ENCODE measurements at places on chromosomes 16 and 17.

- DNase-seq: no peak
These were observed 12.4 kb downstream of the CCDC47 start for GRCh38 chr17:63760771-63761539.

- peak; percentile 71 for DNase-seq
These were observed 13.0 kb downstream of the AIPL1 start for GRCh38 chr17:6421700-6422604.

- no peak for DNase-seq
These were observed 1.5 kb downstream of the DLX3 start for GRCh38 chr17:49993423-49994060.

- no peak for DNase-seq
These were observed 588 bp downstream of the APRT start for GRCh38 chr16:88810912-88811768.

DNA sequence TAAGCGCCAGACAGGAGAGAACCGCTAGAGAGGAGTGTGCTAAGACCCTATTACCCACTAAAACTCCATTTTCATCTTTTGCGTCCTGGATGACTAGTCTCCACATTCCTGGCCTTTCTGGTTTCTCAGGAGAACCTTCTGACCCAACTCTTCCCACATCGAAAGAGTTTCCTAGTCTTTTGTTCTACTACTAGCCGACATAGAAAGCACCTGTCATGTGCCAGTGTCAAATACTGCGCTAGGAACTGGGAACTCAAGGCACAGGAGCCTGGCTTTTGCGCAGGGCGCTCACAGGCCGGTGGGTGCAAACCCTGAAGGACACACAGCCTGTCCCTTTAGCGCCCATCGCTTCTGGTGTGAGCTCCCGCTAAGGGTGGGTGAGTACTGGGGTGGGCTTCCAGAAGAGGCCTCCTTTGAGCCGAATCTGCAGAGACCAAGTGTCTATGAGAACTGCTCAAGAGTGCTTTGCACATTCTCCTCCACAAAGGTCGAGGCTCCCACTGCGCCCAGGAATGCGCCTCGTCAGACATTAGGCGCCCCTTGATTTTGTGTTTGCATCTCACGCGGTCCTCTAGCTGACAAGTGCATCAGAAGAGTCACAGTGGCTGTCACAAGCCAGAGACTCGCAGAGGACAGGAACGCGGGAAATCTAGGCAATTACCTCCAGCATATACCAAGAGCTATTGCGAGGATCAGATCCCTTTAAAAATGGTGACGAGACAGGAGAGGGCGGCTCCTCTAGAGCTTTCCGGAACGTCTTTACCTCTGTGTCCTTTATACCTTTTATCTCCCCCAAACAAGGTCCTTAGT lies 2.0 kb upstream of the PSMB3 start:
- DNase-seq: no peak

- DNase-seq: no peak
These were observed 11.6 kb upstream of the SUPT4H1 start for GRCh38 chr17:58363457-58364185.

- no peak for DNase-seq
These were observed 19.1 kb upstream of the PHKG2 start for GRCh38 chr16:30728899-30729672.

GRCh38 chr17:44187131-44187899 lies 543 bp downstream of the TMUB2 start:
- DNase-seq: peak; percentile 65
